ENCODE measurements at places on chromosomes 6 and 20.

DNA sequence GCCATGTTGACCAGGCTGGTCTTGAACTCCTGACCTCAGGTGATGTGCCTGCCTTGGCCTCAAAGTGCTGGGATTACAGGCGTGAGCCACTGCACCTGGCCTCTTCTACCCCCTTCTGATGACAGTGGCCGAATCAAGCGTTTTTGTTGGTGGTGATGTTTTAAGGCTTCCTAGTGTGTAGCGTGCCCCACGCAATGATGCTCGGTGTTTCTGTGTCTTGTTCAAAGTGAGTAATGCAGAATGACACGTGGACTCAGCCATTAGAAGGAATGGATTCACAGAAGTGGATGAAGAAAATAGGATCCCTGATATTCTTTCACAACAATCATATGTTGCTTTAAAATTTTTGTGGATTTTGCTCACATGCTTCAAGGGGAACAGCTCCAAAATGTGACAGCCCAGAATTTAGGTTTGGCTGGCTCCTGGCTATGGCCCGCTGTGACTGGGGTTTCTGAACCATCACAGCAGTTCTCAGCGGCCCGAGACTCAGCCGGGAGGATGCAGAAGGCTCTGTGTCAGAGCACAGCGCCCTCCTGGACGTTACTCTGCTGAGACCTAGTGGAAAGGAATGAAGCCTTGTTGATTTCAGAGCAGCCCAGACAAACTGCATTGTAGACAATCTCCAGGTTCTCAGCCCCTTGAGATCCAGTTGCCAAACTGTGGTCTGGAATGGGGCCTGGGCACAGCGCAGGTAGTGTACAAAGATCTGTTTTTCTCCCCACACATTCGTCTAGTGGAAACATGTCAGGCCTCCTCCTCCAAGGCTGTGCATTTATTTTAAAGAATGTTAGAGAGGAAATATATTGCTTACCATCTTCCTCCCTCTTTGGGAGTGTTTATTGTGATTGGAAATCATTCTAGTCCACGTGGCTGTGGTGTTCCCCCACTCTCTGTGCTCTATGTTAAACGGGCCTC is 57.6 kb upstream of the TIAM2 start:
- DNase-seq = no peak

- DNase-seq = no peak
Observed at GRCh38 chr6:125868678-125869395, 78.1 kb downstream of the NCOA7 start.

DNA sequence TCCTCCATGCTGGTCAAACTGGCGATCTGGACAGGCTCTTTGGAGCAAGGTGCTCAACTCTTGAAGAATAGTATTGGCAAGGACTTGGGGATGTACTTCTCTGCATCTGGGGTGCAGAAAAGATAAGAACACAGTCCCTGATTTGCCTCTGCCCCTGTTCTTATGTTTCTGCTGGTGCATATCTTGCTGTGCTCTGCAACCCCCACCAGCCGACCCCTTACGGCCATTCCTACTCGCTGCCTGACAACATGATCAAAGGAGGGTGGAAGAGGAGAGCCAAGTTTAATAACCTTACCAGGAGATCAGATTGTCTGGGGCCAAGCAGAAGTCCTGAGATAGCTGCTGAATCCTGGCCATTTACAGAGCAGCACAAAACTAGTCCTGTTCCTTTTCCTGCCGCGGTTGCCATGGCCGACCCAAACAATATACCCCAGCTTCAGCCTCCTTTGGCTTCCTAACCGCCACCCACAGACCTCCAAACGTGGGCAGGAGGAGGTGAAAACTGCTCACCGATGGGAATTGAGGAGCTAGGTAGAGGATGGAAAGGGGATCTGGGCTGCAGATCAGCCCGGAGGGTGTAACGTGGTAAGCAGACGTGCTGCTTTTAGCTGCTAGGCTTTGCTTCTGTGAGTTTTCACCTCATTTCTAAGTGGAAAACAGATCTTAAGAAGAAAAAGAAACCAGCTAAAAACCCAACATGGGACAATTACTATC is 60.9 kb downstream of the ATXN1 start:
- no peak for DNase-seq

DNA sequence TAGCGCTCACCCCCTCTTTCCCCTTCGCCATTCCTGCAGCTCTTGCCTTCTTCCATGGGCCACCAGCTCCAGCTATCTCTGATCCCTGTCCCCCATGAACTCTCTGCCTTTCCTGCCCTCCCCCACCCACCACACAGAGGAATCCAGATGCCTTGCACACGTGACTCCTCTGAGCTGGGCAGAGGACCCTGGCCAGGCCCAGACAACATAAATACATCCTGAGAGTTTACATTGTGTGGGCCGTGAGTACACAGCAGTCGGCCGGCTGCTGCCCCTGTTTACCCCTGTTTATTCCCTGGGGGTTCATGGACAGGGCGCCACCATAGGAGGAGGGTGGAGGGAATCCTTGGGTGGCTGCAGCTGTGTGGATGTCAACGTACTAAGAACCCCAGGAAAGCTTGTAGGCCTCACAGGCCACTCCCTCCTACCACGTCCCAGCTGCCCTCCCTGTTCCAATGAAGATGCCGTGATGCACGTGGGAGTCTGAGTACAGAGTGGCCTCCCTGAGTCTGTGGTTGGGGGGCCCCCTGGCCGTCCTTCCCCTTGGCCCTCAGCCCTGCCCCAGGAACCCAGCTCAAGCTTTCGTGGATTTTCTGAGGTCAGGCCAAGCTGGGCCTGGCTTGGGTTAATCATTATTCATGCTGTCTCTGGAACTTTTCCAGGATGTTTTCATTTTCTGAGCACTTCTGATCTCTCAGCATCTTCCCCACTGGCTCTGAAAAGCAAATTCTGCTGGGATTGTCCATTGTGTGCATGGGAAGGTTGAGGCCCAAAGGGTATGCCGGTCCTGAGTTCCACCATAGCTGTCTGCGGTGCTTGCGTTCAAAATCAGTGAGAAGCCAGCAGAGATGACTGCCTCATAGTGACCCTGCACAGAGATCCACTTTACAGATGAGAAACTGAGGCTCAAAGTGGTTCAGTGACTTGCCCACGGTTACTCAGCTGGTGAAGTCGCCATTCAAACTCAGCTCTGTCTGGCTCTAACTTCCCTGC is 136.3 kb downstream of the MRPL14 start:
- DNase-seq = no peak

DNA sequence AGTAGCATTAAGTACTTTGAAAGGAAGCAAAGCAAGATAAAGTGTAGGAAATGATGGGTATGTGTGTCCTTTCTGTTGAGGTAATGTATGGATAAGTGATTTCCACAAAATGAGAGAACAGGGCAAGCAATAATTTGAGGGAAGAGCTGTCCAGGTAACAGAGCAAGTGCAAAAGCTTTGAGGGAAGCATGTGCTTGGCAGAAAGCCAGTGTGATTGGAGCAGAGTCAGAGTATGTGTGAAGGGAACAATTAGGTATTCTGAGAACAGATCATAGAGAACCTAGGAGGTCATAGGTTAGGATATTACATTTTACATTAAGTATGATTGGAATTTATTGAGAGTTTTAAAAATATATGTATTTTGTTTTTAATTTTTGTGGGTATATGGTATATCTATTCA is 30.2 kb upstream of the MAN1A1 start:
- no peak for DNase-seq

- no peak for DNase-seq
Observed at GRCh38 chr20:13029687-13030375, 21.1 kb downstream of the SPTLC3 start.

GRCh38 chr6:24524805-24525204 is 30.0 kb downstream of the ALDH5A1 start:
- no peak for DNase-seq

GRCh38 chr6:44833248-44833647 is 445.7 kb downstream of the CDC5L start:
- no peak for DNase-seq

GRCh38 chr6:99232056-99232455 is 117.4 kb downstream of the FAXC start:
- no peak for DNase-seq

DNA sequence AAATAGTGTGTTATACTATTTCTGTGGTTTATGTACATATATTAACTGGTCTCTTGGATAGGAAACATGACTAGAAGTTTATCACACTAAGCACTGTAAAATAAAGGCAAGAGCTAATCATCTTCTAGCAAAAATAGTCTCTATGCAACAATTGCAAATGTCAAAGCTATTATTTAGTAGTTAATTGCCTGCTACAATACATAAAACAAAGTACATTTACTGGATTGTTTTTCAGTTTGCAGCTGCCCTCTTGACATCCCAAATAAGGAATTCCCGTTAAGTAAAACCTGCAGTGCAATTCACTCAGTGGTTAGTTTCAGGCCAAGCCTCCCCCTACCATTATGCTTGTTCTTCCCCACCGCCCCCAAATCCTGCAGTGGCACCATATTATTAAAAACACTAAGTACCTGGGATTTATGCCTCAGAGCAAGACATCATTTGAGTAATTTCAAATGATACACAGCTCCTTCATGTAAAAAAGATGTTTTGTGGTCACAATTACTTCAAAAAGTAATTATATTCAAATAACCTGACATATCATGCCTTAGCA is 1.6 kb upstream of the ATP5F1E start:
- no peak for DNase-seq

GRCh38 chr20:4780245-4780644 is 58.5 kb downstream of the PRND start:
- DNase-seq = no peak

DNA sequence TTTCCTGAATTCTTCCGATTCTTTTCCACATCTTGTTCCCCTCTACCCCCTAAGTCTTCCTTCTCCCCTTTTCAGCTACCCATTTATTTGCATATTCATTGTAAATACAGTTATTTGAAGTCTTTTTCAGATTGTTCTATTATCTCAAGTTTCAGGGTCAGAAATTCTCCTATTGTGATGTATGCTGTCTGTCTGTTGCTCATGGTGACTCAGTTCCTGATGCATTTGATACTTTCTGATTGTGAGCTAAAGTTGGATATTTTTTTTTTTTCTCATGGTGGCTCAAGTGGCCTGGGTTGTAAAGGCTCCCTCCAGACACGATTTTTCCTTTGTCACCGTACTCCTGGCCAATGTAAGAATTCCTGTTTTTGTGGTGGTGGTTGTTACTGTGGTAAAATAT is 4.9 kb upstream of the PI16 start:
- DNase-seq = no peak

- no peak for DNase-seq
Observed at GRCh38 chr20:4637081-4637797, 84.5 kb upstream of the PRND start.

DNA sequence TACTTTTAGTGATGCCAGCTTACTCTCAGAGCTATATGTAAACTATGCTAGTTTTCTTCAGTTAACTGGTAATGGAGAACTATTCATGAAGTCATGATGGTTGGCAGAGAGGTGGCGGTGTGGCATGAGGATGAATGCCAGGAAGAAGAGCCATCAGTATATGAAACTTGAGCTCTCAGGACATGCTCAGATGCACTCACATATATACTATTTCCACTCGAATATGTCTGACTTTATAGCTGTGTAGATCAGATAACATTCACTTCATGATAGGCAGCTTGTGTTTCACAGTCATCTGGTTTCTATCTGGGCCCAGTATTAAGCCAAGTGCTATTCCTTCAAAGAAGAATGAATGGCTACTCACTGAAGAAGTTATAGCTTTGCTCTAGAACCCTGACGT is 46.2 kb upstream of the CEP85L start:
- no peak for DNase-seq

DNA sequence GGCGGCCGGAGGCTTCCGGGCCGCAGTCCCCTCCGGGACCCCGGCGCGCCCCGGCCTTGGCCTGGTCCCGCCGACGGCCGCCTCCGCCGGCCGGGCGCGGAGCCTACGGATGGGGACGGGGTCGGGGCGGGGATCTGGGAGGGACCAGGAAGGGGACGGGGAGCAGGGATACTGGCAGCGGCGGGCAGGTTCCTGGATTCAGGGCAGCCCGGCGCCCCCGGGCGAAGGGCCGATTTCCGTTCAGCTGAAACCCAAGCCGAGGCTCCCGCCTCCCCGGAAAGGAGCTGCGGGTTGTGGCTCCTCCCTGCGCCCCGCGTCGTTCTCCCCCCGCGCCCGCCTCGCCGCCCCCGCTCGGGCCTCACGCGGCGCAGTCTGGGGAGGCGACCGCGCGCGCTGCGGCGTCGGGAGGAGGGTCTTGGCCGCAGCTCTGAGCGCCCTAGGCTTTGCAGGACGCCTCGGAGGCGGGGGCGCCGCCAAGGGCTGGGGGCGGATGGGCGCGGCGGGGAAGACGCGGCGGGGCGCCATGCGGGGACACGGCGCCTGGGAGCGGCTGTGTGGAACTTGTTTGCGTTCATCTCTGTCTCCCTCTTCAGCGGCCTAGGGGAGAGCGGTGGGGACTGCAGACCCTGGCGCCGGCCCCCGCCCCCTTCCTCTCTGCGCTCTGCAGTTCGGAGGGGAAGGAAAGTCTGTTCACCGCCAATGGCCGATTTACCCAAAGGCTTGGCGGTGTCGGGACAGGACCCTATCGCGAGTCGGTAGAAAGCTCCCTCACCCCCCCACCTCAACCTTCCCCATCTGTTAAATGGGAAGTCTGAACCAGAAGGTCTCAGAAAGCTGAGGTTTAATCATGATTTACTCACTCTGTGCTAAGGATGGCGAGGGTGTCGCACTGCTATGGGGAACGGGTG is 22.7 kb upstream of the TMEM181 start:
- peak; percentile 37 for DNase-seq

DNA sequence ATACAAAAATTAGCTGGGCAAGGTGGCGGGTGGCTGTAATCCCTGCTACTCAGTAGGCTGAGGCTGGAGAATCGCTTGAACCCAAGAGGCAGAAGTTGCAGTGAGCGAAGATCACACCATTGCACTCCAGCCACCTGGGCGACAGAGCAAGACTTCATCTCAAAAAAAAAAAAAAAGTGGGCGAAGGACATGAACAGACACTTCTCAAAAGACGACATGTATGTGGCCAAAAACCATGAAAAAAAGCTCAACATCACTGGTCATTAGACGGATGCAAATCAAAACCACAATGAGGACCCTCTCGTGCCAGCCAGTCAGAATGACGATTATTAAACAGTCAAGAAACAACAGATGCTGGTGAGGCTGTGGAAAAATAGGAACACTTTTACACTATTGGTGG is 344.9 kb upstream of the JARID2 start:
- DNase-seq = no peak

- DNase-seq = no peak
Observed at GRCh38 chr20:59143326-59143725, 20.3 kb upstream of the ZNF831 start.

DNA sequence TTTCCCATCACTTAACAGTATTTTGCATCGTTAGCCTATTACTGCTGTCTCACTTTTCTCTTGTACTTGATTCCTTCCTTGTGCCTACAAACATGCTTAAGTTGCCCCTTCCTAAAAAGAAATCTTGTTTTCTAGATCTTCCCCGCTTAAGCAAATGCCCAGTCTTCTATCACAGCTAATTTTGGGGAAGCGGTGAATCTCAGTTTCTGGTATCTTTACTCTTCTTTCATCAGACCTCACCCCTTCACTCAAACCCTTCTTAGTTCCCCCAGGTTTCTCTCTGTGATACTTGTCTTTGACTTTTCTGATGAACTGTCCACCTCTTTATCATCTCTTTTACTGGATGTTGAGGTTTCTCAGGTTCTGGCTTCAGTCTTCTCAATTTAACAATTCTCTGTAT is 14.2 kb downstream of the VAPB start:
- no peak for DNase-seq

GRCh38 chr6:69063401-69063800 is 428.3 kb downstream of the ADGRB3 start:
- DNase-seq = no peak

GRCh38 chr6:24662236-24662635 is 4.5 kb downstream of the TDP2 start:
- no peak for DNase-seq
